Retina (tissue), 1 donor: ENCODE measurements at places on chromosomes 7 and 10.

DNA sequence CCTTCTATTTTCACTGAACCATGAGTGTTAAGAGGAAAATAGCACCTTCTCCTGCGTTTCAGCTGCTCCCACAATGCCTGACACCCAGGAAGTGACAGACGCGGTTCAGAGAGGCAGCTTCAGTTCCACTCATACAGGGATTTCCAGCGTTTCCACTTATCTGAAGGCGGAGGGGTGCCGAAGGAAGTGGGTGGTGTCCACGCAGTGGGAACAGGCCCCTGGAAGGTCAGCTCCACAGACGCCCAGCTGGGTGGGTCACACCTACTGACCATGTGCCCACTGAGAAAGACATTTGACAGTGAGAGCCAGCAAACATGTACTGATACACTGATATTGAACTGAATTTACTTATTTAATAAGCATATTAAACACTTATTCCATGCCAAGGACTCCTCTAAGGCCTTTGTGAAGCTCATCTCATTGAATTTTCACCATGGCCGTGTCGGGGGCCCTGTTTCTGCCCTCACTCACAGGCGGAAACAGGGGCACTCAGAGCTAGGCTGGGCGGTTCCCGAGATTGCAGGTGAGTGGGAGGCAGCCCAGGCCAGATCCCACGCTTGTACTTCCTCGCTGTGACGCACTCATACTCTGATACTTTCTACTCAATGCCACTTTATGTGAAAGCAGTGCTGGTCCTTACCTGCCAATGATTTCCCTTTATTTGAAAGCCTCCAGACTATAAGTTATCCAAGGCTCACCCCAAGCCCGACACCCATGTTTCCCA, 96.8 kb downstream of the TCERG1L start:
- DNase-seq: no peak

DNA sequence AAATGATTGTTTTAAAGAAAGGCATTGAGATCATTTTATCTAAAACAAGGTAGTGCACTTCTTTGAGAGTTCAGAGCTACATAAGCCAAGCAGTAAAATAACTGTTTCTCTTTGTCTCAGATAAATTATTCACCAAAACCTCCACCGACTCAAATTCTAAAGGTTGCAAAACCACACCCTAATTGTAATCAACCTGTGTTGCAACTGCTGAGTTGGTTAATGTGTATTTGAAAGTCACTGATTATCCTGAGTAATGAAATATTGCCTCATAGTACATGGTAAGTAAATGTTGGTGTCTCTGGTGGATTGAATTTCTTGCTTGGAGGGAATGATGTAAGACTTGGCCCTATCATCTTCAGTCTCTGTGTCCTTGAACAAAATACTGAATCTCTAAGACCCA, 35.9 kb upstream of the CYP2C9 start:
- no peak for DNase-seq

- no peak for DNase-seq
Observed at GRCh38 chr10:100022403-100022802, 12.7 kb upstream of the DNMBP start.

GRCh38 chr7:26151650-26151952, 397 bp upstream of the NFE2L3 start:
- DNase-seq: no peak

DNA sequence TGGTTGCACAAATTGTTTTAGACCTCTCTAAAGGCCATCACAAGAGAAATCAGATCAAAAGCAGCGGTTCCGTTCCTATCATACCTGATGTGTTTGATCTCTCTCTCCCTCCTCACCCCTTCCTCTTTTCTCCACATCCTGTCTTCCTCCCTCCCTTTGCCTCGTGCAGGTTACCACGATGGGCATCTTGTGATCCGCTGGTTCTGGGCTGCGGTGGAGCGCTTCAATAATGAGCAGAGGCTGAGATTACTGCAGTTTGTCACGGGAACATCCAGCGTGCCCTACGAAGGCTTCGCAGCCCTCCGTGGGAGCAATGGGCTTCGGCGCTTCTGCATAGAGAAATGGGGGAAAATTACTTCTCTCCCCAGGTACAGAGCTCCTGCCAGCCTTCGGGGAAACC, 28.5 kb upstream of the STK17A start:
- no peak for DNase-seq

DNA sequence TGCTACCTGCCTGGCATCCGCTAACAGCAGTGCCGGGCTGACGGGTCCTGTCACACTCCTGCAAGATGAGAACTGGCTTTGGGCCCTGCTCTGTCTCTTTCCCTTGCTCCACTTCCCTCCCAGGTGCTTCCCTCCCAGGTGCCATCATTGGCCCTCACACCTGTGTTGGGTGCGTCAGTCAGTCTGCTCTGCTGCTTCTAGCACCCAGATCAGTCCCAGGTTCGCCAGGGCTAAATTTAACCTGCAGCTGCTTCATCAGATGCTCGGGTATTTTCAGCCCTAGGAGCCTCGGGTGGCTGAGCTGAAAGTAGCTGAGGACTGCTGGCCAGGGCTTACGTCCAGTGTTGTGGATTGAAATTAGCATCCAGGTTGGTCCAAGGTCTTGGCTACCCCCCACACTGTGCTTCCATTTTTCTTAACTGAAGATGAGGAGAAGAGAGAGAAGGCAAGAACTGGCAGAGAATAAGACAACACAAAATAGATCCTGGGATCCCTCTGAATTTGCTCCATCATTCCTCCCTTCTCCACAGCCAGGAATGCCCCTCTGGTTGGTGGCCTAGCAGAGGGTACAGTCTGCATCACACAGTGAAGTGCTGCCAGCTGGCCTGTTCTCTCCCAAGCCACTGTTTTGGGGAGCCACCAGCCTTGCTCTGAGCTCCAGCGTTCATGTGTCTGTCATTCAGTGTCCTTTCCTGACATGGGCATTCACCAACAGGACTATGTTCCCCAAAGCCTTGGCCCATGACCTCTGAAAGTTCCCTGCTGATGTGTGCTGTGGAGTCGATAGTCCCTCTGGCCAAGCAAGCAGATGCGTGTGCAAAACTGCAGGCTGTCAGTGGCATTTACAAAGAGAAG, 65.9 kb upstream of the SYPL1 start:
- DNase-seq: no peak

- no peak for DNase-seq
Observed at GRCh38 chr7:157432541-157432956, 95.7 kb downstream of the DNAJB6 start.

GRCh38 chr10:16653224-16653623, 131.5 kb upstream of the C1QL3 start:
- DNase-seq: no peak

DNA sequence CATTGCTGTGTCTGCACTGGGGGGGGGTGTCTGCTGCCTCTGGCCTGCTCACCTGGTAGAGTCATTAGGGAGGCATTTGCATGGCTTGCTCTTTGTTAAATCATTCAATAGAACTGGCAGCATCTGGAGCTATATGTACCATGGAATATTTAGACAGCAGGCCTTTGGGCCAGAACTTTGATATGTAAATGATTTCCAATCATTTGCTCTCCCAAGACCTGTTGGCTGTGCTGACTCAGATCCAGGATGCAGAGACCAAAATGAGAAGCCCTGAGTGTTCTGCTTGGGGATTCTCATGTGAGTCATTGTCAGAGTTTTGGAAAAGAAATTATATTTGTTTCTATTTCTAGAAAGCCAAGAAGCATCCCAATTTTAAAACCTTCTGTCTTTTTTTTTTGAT, 257.6 kb upstream of the IGFBP3 start:
- no peak for DNase-seq

- no peak for DNase-seq
Observed at GRCh38 chr10:110765513-110766319, 106.0 kb upstream of the PDCD4 start.
